CD4-positive, alpha-beta T cell treated with Interleukin-10 for 1 hour (primary cell): ENCODE measurements at places on chromosomes 6 and 20.

DNA sequence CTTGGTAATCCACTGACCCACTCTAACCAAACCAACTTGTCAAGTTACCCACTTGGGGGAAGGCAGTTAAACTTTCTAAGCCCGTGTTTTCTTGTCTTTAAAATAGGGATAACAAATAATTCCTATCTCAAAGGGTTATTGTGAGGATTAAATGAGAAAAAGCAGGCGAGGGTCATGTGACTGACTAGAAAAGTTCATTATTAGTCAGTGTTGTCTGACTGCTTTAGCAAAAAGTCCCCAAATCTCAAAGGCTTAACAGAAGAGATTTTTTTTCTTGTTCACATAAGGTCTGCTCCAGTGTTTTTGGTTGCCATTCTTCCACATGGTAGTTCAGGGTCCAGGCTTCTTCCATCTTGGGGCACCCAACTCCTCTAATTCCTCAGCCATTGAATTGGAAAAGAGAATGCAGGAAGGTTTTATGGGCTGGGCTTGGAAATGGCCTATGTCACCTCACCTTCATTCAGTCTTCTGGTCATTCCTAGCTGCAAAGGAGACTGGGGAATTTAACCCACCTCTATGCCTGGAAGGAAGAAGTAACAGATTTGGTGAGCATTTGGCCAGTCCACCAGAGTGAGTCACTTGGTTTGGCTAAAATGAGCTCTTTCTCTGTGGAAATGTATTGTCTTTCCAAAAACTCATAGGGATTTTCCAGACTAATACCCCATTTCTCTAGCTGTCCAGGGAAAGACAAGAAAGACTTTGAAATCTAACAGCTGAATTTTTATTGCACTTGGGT is 77.0 kb downstream of the CAP2 start:
- no peak for DNase-seq

GRCh38 chr20:38222231-38222922 is 38.2 kb downstream of the KIAA1755 start:
- peak; percentile 49 for DNase-seq

- no peak for DNase-seq
Observed at GRCh38 chr20:13868331-13868730, 83.5 kb downstream of the NDUFAF5 start.

DNA sequence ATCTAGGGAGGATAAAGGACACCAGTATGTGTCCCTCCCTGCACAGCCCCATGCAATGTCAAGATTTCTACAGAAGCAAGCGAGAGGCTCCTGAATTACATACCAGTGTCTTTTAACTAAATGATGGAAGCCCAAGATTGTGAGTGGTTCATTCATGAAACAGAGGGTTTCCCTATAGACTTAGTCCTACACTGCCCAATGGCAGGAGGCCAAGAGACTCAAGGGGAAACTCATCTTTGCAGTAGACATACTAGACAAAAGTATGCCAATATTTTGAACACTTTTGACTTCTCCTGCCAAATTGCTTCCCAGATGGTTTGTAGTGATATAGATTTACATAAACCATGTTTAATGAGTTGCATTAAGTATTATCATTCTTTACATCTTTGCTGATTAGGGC is 557.2 kb upstream of the JAG1 start:
- no peak for DNase-seq

GRCh38 chr6:148657048-148657447 is 89.8 kb upstream of the UST start:
- peak; percentile 12 for DNase-seq

GRCh38 chr6:70396163-70396562 is 17.1 kb upstream of the FAM135A start:
- DNase-seq, result no peak

GRCh38 chr6:98838032-98838431 is 3.7 kb downstream of the POU3F2 start:
- DNase-seq, result no peak

DNA sequence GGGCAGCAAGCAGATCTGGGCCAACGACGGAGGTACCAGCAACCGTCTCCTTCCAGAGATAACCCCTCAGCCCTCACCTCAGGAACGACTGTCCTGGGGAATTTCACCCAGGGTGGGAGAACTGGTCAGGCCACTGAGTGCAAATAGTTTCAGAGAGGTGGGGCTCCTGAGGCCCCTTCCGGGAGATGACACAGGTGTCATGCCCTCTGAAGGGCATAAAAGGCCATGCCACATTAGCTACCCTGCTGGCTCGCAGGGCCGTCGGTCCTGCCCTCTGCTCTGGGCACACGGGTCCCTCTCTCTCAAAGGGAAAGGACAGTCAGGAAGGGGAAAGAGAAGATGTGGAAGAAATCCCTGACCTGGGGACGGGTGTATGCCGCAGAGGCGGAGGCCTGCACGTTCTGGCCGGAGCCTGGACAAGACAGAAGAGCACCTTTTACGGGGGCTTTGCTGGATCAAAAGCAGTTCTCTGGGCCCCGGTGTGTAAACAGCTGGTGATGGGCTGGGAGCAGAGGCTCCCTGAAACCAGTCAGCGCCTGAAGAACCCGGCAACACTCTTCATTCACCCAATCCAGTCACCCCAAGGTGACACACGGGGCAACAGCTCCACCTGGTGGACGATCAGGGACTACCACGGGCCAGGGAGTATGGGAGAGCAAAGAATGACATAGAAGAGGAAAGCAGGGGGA is 6.4 kb upstream of the TAF8 start:
- peak; percentile 91 for DNase-seq

DNA sequence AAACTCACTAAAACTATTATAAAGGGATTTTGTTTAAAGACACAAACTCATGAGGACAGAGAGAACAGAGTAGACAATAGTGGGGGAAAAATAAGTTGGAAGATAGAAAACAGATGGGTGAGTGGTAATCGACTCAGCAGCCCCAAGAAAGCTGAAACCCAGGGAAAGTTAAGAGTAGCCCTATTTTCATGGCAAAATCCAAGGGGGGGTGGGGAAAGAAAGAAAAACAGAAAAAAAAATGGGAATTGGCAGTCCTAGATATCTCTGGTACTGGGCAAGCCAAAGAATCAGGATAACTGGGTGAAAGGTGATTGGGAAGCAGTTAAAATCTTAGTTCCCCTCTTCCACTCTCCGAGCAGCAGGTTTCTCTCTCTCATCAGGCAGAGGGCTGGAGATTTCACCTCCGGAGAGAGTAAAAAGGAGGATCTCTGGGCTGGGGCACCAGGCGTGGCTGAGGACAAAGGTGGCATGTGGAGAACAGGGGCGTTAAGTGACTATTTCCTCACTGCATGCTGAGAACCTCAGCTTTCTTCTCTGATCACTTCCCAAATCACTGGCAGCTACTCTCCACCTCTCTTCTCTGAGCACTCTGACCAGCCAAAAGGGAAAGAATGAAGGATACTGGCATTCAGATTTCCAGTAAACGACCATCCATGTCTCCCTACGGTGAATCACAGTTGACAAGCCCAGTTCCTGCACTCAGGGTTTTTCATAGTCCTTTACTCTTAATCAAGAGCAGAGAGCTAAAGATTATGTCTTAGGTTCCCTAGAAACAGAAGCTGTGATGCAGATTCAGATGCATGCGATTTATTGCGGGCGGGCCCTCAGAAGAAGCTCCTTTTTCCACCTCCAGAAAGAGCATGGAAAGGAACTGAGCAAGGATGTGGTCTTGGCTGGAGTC is 7.3 kb upstream of the RNF24 start:
- DNase-seq, result no peak

DNA sequence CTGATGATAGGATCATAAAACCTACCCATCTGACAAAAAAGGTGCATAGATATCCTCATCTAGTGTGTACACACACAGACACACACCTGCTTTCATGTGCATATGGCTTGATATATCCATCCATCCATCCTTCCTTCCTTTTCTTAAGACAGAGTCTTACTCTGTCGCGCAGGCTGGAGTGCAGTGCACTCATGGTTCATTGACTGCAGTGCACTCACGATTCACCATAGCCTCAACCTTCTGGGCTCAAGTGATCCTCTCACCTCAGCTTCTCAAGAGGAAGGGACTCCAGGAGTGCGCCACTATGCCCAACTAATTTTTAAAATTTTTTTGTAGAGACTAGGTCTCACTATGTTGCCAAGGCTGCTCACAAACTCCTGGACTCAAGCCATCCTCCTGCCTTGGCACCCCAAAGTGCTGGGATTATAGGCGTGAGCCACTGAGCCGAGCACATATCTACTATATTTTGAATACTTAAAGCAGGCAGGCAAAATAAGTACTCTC is 27.1 kb downstream of the ADNP start:
- DNase-seq, result no peak

DNA sequence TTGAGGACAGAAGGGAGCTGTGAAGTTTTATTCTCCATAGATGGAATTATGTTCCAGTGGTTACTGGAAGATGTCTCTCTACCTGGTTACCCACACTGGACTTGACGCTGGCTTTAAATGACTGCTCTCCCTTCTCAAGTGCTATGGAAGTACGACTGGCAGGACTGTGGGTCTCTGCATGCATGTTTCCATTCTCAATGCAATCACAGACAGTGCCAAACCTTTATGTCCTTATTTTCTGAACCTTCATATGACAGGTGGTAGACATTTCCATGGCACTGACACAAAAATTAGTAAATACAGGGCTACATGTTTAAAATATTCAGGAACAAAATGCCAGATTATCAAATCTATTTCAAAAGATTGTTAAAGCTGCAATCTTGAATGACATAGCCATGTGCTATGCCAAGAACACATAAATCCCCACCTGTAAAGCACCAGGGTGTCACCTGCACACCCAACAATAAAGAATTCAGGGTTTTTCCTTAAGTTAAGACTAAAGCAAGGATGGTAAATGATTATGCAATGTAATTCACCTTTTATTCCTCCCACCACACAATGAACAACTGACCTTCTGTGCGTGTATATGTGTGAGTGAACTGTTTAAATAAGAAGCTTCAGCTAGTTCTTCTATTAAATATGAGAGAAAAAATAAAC is 153.3 kb upstream of the ENPP5 start:
- DNase-seq, result no peak

DNA sequence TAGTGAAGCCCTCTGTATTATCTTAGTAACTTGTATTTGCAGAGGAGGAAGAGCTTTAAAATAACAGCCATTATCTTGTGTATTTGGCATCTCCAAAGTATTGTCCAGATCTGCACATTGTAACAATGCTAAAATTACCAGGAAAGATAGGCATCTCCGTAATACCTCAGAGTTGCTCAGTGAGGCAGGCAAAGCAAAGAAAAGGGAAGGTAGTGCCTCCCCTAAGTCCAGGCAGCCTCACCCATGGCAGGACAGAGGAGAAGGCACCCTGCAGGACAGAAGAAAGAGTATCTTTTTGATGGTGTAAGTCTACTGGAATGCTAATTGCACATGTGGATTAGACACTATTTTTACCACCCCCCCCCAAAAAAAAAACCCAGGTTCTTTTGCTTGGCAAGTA is 13.6 kb upstream of the SSTR4 start:
- DNase-seq, result no peak

DNA sequence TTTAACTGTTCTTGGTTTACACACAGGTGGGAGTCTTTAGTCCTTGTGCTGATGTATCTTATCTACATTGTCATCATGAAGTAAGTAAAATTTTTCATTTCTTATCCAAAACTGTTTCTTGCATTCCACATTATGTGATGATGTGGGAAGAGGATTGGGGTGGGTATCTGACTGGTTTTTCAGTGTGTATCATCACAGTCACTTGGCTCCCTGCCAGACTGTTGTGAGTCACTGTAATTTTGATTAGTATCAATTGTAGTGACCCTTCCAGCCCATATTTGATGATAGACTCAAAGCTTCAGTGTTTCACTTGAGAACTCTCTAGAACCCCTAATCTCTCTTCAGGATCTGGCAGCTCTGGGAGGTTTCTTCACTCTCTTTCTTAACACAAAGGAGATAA is 84.5 kb upstream of the RIN2 start:
- DNase-seq, result no peak
